ENCODE measurements at places on chromosomes 7 and 10.

DNA sequence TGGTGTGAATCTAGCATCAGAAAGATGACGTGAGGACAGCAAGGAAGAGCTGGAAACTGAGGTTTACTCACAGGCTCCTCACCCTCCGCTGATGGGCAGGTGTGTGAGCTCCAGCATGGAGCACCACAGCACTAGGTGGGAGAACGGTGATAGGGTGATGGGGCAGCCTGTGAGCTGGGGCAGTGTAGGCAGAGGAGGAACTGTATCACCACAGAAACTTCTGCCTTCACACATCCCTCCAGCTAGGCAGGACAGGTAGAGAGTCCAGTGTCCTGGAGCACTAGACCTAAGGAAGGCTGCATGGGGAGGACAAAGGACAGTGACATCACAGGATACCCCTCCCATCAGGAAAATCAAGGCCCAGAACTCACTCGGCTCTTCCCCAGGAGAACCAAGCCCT is 241.8 kb upstream of the PRSS58 start:
- DNase-seq: no peak

GRCh38 chr10:110317866-110318850 is 13.4 kb upstream of the SMNDC1 start:
- DNase-seq: no peak

GRCh38 chr7:51240868-51241267 is 75.7 kb downstream of the COBL start:
- DNase-seq: no peak

DNA sequence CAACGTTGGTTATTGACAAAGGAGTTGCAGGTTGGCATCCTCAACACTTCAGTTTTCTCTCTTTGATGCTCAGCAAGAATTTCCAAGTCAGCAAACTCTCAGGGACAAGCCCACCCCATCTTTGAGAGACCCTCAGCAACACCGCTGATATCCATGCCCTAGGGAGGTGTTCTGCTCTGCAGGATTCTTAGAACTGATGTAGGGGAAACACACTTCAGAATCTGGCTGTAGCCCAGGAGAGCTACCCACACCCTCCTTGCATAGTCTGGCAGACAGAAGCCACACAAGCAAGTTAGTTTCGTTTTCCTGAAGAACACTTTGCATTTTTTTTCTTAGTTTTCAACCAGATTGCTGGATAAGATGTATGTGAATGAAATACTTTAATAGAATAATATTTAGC is 822 bp downstream of the SAMD9L start:
- peak; percentile 6 for DNase-seq

DNA sequence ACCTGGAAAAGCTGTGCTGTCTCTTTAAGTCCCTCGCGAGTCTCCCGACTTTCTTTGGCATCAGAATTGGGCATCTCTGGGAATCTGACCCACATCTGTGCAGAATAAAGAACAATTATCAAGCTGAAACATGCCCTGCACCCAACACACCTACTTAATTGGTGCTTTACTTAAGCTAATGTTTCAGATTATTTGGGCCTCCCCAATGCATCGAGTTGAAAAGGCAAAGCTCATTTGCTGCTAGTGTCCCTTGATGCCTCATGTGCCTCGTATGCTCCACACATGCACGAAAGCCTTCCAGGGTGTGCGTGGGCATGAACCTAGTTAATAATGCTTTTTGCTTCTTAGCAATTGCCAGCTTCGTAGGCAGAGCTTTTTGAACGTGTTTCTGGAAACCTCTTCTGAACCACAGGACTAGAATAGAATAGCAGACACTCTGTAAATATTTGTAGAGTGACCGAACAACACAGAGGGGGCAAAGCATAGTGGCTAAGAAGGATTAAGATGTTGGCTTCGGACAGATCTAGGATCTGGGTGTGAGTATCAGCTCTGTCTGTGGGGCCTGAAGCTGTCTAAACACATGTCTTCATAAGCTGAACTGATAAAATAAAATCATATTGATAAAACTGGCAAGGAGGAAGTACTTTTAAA is 26.7 kb upstream of the FGFR2 start:
- DNase-seq: no peak

DNA sequence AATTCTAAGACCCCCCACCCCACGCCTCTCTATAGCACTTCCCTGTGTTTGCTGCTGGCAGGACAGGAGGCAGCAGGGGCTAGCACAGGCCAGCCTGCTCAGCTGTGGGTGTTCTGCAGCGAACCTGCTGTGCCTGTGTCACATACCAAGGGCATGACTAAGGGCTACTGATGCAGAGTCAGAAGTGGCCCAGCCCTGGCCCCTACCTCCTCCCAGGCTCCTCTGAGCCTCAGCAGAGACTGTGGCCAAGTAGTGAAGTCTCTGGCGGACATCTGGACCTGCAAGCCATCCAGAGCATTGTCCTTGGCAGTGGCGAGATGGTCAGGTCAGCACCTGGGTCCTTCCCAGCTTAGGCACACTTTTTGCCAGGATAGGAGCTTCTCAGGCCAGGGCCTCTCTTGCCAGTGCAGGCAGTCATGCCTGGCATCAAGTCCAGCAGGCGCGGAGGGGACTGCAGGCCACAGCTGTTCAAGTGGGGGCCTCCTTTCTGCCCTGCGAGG is 116.3 kb upstream of the RET start:
- DNase-seq: no peak

DNA sequence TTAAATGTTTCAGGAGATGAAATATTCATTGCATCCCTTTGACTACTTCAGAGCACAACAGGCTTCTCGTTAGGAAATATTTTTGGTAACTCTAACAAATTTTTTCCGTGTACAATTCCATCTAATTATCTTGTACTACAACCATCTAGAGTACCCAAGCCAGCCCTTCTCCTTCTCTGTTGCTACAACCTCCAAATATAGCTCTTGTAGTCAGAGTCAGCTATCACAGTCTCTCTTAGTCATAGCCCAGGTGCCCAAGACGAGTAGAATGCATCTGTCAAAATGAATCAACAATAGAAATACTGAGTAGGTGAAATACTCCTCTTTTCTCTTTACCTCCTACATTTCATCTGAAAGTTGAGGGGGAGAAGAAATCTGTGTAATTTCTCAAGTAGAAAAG is 74.0 kb downstream of the INHBA start:
- DNase-seq: no peak

DNA sequence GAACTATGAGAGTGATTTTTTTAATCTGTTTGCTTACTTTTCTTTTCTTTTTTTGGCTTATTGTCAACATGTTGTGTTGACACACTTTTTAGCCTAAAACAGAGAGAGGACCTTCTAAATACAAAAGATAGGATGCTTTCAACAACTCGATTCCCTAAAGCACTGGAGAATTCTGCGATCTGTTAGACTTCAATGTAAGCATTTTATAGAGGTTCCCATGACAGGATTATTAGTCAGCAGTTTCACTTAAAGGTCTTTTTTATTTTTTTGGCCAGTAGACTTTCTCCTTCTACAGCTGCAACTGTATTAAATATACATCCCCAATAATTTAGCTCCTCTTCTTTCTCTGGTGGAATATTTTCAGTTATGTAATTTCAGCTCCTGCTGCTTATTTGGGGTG is 12.7 kb upstream of the NRP1 start:
- no peak for DNase-seq

GRCh38 chr10:88456730-88457129 is 126.4 kb downstream of the RNLS start:
- DNase-seq: no peak

GRCh38 chr7:1134951-1135350 is 25.0 kb downstream of the ZFAND2A start:
- no peak for DNase-seq

DNA sequence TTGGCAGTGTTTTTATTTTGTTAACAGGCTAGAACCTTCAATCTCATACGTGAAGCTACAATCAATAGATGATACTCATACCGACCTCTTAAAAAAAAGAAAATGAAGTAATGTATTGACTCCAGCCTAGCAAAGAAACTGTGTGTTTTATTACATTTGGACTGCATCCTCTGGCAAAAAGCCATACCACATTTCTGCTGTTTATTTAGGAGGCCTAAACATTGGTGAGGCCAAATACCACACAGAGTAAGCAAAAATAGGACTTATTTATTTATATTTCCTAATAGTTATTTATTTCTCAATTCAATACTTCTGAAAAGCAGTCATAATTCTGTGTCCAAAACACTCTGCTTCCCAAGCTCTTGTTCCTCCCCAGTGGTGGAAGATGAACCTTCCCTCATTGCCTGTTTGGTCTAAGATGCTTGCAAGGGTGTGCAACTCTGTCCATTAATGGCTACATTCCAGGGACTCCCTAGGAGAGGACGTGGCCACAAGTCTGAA is 398.8 kb upstream of the KLF6 start:
- DNase-seq: no peak

- DNase-seq: no peak
Observed at GRCh38 chr7:82032901-82033300, 263.1 kb upstream of the HGF start.

DNA sequence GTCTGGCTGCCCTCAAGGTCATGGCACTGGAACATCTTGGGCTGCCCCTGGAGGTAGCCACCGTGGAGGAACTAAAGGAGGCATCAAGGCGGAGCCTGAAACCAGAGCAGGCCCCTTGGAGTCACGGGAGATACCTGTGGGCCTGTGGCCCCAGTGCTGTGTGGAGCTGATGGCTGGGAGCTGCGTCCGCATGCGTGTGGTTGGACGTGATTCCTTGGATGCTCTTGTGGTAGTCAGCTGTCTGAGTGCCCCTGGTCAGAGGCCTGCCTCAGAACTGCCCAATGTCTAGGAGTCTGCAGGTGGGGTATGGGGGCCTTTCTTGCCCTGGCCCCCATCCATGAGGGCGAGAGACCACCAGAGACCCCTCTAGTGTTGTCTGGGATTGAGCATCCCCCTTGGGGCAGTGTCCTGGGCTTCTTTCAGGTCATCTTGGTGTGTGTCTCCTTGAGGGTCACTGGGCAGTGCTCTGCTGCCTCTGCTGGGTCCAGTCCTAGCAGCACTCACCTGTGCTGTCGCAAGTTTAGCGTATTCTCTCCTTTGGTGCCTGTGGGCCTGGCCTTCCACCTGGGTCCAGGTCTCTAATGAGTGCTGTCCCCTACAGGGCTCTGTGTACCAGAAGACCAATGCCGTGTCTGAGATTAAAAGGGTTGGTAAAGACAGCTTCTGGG is 8.1 kb downstream of the PGAM2 start:
- DNase-seq: no peak

DNA sequence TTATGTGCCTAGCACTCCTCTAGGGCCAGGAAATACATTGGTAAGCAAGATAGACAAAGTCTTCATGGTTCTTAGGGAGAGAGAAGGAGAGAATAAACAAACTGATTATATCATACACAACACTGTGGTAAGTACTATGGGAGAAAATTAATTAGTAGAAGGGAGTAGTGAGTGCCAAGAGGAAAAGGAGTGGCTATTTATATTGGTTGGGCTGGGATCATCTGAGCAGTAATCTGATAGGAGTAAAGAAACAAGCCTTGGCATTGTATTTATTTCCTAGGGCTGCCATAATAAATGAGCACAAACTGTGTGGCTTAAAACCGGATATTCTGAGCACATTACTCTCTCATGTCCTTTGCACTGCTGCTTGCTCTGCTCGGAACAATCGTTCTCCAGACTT is 158.1 kb upstream of the PHF14 start:
- no peak for DNase-seq

- no peak for DNase-seq
Observed at GRCh38 chr10:89846281-89846630, 144.9 kb downstream of the KIF20B start.

DNA sequence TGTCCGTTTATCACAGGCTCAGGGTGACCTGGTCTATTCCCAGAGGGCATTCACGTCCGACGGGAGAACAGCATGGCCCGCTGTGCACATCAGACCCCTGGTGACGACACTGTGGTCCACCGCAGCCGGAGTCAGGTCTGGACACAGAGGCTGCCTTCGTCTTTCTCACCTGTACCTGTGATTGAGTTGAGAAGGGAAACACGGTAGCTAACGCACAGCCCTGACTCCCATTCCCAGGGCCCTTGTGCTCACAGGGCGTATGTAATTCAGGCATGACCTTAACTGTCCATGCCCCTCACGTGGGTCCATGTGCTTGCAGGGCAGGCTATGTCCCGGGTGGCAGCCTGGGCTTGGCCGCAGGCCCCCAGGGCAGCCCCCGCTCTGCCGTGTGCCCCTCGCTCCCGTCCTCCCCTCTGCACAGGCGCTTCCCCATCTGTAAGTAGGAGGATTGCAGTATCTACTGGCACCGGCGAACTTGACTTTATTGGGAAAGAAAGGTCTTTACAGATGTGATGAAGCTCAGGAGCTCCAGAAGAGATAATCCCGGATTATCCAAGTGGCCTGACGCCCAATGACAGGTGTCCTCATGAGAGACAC is 221.3 kb upstream of the TCERG1L start:
- no peak for DNase-seq

DNA sequence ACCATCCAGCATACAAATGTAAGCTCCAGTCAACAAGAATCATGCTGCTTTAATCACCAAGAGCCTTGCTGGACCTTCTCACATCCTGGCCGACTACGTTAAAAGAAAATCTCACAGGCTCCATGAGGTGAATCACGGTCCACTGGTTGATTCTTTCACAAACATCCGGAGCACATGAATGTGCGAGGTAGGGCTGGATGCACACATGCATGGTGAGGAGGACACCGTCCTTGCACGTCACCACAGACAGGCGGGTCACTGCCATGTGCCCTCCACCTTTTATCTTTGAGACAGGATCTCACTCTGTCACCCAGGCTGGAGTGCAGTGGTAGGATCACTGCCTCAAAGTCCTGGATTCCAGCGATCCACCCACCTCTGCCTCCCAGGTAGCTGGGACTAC is 265.1 kb downstream of the PARD3 start:
- DNase-seq: no peak

GRCh38 chr7:49839863-49840645 is 66.6 kb downstream of the VWC2 start:
- DNase-seq: no peak

DNA sequence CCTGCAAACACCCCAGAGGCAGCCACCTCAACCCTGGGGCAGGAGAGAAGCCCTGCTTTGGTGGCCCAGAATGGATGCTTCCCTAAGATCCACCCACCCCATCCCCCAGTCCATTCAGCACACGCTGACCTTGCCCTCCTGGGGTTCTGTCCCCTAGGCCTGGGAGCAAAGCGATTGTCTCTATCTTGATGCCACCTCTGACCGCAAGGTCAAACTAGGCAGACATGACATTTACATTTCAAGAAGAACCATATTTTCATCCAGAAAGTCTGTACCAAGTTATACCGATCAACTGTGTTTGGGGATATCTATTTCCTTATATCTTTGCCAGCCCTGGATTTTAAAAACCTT is 23.0 kb downstream of the MAT1A start:
- DNase-seq: no peak

GRCh38 chr10:72276013-72276387 is 2.3 kb downstream of the DDIT4 start:
- DNase-seq: no peak

- no peak for DNase-seq
Observed at GRCh38 chr10:132776186-132776585, 9.8 kb downstream of the NKX6-2 start.

- no peak for DNase-seq
Observed at GRCh38 chr7:151868396-151869108, 8.4 kb downstream of the PRKAG2 start.

GRCh38 chr10:71554671-71555070 is 158.0 kb downstream of the CDH23 start:
- DNase-seq: no peak
